Stimulated activated CD4-positive, alpha-beta T cell treated with anti-CD3 and anti-CD28 coated beads, Interleukin-1b, Interleukin-23, amount 100 ng/mL, for 4 hours (primary cell): ENCODE measurements at places on chromosomes 4 and X.

DNA sequence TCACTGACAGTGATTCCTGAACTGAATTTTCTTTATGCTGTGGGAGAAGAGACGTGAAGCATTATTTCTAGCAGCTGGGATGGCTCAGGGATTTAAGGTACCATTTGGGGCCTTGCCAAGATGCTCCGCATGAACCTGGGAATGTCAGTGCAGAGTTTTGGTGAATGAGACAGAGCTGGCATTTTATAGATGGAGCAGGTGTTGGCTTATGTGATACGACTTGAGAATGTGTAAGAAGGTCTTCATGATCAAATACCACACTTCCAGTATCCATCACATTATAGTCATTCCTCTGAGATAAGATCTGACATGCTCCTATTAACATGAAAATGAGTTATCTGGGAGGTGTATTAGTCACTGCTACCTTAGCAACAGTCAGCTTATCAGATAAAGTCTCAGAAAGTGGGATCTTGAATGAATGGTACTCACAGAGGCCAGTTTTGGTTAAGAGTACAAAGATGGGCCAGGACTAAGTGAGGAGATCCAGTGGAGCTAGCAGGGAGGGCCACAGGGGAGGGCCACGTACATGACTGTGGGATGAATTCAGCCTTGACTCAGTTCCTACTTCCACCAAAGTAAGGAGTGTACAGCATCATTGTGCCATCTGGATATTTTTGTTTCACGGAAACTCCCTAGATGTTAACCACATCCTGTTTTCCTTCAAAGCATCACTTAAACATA is 116.7 kb downstream of the SPCS3 start:
- no peak for DNase-seq

DNA sequence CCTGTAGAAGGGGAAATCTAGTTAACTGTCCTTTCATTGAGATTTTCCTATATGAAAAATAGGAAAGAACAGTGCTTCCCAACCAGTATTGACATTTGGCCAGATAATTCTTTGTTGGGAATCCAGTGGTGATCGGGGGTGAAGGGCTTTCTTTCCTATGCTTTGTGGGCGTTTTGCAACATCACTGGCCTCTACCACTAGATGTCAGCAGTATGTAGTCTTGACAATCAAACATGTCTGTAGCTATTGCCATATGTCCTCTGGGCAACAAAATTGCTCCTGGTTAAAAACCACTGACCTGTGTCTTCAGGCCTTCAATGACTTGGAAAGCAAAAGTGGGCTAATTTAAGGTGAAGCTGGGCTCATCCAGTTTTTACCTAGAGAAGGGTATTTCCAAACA is 658.5 kb downstream of the DACH2 start:
- DNase-seq, result no peak

GRCh38 chr4:53485658-53486040 is 105.6 kb downstream of the LNX1 start:
- no peak for DNase-seq

DNA sequence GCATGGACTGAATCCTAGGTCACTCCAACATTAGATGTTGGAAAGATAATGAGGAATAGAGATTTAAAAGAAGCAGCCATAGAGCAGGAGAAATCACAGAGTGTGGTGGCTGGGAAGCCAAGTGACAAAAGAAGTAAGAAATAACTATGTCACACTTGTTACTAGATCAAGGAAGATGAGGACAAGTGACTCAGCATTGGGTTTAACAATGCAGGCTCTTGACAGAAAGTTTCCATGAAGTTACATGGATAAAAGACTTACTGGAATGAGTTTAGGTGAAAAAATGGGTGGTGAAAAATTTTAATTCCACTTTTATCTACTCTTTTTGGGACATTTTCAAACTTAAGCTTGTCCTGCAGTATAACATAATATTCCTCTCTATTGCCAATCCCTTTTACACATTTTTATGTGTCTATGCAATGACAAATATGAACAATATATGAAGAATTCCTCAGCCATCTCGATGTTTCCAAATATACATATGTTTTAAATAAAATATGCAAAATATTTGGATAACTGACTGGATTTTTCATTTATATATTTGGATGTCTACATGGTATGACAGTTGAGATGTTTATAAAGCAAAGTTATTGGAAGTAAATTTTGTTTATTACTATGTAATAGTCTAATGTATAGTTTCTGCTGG is 462.6 kb downstream of the IL15 start:
- no peak for DNase-seq

GRCh38 chr4:151035328-151035727 is 20.2 kb upstream of the LRBA start:
- no peak for DNase-seq

- no peak for DNase-seq
Observed at GRCh38 chr4:912548-913279, 19.4 kb downstream of the GAK start.

GRCh38 chrX:24169211-24169610 is 19.7 kb downstream of the ZFX start:
- no peak for DNase-seq

DNA sequence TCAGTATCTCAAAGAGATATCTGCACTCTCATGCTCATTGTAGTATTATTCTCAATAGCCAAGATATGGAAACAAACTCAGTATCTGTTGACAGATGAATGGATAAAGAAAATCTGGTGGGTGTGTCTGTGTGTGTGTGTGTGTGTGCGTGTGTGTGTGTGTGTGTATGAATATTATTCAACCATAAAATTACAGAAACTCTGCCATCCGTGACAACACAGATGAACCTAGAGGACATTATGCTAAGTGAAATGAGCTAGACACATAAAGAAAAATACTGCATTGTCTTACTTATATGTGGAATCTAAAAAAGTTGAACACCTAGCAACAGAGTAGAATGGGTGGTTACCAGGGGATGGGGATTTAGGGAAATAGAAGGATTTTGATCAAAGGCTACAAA is 13.2 kb downstream of the XKRX start:
- no peak for DNase-seq

- no peak for DNase-seq
Observed at GRCh38 chr4:57501720-57502119, 391.5 kb upstream of the IGFBP7 start.

- no peak for DNase-seq
Observed at GRCh38 chrX:140744085-140744484, 34.5 kb downstream of the LINC00632 start.

- no peak for DNase-seq
Observed at GRCh38 chr4:150972592-150972991, 42.5 kb downstream of the LRBA start.

GRCh38 chr4:110610940-110611831 is 11.7 kb downstream of the PITX2 start:
- no peak for DNase-seq

- no peak for DNase-seq
Observed at GRCh38 chr4:79049840-79050540, 110.8 kb upstream of the PAQR3 start.

GRCh38 chr4:16896881-16897750 is 1.3 kb downstream of the LDB2 start:
- DNase-seq, result no peak

- DNase-seq, result no peak
Observed at GRCh38 chrX:57565198-57565597, 26.6 kb upstream of the ZXDB start.

GRCh38 chrX:112735147-112735546 is 55.4 kb upstream of the LHFPL1 start:
- DNase-seq, result no peak

DNA sequence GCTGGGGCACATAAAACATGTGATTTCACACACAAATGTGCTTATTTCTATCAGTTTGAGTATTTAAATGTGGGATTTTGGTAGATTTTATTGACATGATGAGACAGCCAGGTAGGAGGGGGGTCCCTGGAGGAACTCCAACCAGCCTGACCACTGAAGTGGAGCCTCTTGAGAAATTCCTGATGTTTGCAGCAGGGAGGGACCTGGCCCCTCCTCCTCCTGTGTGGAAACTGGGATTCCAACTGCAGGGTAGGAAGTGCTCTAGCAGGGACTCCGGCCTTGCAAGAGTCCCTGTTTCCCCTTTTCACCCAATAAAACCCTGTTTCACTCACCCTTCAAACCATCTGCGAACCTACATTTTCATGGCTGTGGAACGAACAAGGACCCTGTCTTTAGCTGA is 2224.0 kb upstream of the AGA start:
- DNase-seq, result no peak

- no peak for DNase-seq
Observed at GRCh38 chrX:104430742-104431119, 135.3 kb upstream of the IL1RAPL2 start.

DNA sequence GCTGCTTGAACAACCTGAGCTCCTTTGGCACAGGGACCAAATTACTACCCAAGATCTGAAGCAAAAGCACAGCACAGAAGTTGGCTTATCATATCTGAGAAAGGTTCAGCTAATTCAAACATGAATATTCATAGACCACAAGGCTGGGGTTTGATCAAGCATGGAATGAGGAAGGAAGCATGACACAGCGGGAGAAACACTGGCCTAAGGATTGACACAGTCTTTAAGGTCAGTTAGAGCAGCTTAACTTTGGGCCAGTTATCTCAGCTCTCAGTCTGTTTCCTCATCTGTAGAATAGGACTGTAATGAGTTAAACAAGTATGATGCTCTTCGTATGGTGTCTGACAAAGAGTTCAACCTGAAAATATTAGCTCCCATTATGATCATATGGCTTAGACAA is 88.5 kb upstream of the CBR4 start:
- DNase-seq, result no peak

GRCh38 chrX:136711147-136711546 is 63.2 kb downstream of the CD40LG start:
- no peak for DNase-seq

- DNase-seq, result no peak
Observed at GRCh38 chrX:16347968-16348670, 180.8 kb downstream of the MAGEB17 start.

DNA sequence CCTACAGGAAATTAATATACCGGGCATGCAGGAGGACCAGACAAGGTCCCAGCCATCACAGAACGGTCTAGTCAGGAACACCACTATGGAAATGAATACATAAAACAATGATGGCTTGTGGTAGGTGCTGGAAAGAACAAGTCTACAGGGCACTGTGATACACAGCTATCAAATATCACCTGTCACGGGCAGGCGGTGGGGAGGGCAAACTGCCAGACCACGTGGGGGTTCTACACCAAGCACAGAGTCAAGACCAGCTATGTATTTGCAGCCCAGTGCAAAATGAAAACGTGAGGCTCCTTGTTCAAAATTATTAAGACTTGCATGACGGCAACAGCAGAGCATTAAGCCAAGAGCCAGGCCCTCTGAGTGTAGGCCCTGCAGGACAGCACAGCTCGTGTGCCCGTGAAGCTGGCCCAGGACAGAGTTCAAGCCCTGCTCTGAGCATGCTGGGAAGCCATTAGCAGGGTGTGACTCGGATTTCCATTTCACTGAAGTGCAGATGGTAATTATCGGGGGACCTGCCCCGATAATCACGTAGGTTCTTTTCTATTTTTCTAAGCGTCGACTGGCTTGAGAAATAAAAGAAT is 83.6 kb downstream of the JAKMIP1 start:
- no peak for DNase-seq

DNA sequence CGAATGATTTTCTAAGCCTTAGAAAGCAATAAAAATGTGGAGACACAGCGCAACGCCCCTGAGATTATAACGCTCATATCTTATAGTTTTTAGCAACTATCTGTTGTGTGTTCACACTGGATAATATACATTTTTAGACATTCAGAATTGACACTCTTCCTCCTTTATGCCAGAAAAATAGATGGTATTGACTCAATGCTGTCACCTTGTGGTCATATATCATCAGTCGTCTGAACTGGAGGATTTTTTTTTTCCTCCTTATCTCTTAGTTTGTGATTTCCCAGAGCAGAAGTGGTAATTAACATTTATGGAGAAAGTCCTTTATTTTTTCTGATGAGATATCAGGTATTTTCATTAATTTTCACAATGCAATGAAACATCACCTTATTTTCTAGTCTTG is 759.6 kb downstream of the RAB28 start:
- DNase-seq, result no peak

DNA sequence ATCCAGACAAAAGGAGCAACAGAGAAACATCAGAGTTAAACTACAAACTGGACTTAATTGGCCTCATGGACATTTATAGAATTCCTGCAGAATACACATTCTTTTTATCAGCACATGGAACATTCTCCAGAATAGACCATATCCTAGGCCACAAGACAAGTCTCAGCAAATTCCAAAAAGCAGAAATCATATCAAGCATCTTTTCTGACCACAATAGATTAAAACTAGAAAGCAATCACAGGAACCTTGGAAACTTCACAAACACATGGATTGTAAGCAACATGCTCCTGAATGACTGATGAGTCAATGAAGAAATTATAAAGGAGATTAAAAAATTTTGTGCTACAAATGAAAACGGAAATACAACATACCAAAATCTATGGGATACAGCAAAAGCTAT is 526.7 kb downstream of the PCDH7 start:
- no peak for DNase-seq

- DNase-seq, result no peak
Observed at GRCh38 chrX:141969706-141970105, 66.0 kb downstream of the MAGEC1 start.

DNA sequence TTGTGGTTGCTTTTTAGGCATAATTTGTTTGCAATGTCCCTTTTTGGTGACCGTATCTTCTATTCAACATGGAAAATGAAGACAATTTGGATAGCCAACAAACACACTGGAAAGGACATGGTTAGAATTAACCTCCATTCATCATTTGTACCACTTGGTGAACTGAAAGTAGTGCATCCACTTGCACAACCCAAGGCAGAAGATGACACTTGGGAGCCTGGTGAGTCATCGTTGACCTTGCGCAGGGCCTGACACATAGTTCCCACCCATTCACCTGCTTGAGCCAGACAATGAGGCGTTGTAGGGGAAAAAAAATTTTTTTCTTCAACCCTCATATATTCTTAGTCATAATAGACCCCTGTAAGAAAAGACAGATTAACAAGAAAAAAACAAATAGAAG is 32.4 kb downstream of the EGF start:
- peak; percentile 2 for DNase-seq

- no peak for DNase-seq
Observed at GRCh38 chr4:148782284-148782683, 340.1 kb upstream of the NR3C2 start.

GRCh38 chrX:64093761-64094160 is 111.7 kb downstream of the AMER1 start:
- no peak for DNase-seq

- DNase-seq, result no peak
Observed at GRCh38 chrX:55908661-55909212, 191.2 kb downstream of the RRAGB start.

DNA sequence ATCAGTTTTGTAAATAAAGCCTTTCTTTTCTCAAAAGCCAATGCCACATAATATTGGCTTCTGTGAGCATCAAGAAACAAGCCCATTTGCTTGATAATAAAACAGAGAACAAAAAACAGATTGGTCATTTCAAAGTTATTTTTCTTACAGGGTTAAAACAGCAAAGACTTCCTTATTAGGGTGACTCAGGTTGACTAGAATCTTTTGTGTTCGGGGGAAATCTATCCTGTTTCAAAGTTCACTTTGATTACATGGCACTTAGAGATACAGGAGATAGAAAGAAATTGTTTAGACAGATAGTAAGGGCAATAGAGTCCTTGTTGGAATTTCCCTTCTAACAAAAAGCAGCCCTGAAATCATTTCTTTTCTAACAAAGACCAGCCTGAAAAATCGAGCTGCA is 170.0 kb upstream of the GLRA2 start:
- no peak for DNase-seq
